ENCODE measurements at places on chromosomes 2 and 18.

DNA sequence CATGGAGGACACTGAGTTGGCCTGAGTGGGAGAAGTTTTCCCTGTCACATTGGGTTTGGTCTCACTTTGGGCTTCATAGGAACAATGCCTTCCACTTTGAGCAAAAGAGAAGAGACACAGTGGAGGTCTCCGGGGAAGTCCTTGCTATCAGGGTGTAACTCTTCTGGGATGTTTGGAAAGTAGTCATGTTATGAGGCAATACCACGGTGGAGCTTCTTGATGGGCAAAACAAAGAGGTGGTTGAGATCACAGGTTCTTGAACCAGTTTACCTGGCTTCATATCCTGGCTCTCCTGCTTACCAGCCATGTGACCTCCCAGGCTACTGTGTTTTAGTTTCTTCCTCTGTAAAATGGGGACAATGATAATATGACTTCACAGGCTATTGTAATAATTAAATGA is 478.6 kb downstream of the SLC4A3 start:
- no peak for DNase-seq

- DNase-seq: no peak
These were observed 207.5 kb upstream of the SRD5A2 start for GRCh38 chr2:31788273-31788672.

GRCh38 chr2:181312515-181312927 is 144.7 kb upstream of the ITGA4 start:
- DNase-seq: no peak

- DNase-seq: peak; percentile 10
These were observed 42.6 kb upstream of the EDAR start for GRCh38 chr2:109031476-109032228.

- no peak for DNase-seq
These were observed 13.1 kb downstream of the CABLES1 start for GRCh38 chr18:23148382-23148781.

- no peak for DNase-seq
These were observed 480.8 kb downstream of the TMX3 start for GRCh38 chr18:68234131-68234530.

GRCh38 chr2:221309892-221310583 is 262.1 kb downstream of the EPHA4 start:
- DNase-seq: no peak

DNA sequence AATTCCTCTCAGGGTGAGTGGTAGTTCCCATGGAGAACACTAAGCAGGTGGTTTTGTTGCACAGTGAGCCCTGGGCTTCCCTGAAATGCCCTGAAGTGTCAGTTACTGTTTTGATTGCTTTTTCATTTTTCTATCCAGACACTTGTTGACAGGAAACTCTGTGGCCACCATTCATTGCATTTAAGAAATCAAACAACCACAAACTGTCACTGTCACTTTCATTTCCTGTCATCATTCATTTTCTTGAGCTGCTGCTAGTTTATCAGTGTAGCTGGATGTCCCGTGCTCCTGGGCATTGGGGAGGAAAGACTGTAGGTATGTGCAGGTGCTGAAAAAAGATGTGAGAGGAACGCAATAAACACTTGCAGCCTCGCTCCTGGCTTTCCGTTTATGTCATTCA is 891.6 kb upstream of the ZEB2 start:
- DNase-seq: peak; percentile 50

Measured in inflammatory macrophage treated with lipopolysaccharide for 1 hour (primary cell).